Stimulated activated CD4-positive, alpha-beta T cell treated with anti-CD3 and anti-CD28 coated beads, Interleukin-4, amount 100 ng/mL, for 1 hour (primary cell): ENCODE measurements at places on chromosomes 16 and 17.

GRCh38 chr17:27499451-27500265, 43.4 kb downstream of the KSR1 start:
- DNase-seq: no peak

DNA sequence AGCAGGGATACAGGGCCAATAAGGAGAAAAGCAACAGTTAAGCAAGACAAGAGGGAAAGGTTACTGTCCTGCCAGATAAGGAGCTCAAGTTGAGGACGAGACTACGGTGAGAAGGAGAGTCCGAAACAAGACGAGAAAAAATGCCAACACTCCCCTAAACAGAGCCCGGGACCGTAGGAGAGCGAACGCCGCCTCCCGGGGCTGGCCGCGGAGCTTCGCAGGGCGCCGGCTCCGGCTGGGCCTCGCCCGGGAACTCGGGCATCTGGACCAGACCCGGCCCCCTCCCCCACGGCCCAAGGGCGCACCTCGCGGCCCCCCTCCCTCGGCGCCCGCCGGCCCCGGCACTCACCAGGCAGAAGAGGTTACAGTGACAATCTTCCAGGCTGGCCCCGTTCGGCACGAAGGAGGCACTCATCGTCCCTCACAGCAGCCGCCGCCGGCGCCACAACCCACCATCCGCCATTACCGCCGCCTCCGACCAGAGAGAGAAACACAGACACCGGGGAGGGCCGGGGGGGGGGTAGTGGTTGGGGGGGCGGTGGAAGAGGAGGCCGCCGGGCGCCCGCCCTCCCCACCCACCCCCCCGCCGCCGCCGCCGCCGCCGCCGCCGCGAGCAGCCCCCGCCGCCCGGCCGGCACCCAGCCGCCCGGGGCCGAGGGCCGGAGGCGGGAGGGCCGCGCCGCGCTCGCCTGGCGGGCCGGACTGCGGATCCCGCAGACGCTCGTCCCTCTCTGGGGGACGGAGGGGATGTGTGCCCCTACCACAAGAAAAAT, at the start of gene MED13:
Gene MED13, minus strand, starts transcription at position 488 of the 773 bp plus-strand sequence. Its CDS starts 73 bp downstream, at position 415.
- DNase-seq: peak; percentile 59

DNA sequence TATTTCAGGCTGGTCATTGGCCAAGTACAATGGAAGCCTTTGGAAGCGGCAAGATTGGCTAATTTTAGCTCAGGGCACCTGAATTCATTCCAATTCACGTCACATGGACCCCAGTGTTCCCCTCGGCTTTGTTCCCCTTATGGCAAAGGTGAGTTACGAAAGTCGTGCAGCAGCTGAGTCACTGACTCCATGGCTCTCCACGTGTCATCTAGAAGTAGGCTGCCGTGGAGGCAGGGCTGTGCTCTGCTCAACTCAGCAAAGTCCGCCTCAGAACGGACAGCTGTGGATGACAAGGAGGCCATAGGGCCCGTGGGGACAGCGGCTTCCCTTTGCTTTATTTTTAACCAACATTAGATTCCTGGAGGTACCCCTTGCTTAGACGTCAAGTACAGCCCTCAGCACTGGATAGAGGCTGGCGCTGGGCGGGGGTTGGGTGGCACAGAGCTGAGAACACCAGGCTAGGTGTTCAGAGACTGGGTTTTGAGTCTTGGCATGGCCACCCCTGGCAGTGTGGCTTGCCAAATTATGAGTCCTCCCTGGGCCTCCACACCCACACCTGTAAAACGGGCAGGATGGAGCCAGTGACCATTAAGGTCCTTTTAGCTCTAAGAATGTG, 23.6 kb downstream of the ADAD2 start:
- DNase-seq: no peak

- DNase-seq: no peak
Measured at GRCh38 chr17:50020841-50021599, 26.0 kb upstream of the DLX3 start.

DNA sequence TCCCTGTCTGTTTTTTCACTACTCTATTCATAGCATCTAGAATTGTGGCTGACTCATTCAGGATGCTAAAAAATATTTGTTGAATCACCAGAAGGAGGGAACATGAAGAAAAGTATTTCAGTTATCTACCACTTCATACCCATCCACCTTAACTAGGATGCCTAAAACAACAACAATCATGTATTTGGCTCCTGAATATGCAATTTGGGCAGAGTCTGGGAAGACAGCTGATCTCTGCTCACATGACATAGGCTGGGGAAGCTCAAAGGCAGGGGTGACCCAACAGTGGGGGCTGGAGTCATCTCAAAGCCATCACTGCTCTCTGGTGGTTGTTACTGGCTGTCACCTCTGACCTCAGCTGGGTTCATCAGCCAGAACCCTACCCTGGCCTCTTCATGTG, 80.1 kb upstream of the RPL38 start:
- DNase-seq: no peak

DNA sequence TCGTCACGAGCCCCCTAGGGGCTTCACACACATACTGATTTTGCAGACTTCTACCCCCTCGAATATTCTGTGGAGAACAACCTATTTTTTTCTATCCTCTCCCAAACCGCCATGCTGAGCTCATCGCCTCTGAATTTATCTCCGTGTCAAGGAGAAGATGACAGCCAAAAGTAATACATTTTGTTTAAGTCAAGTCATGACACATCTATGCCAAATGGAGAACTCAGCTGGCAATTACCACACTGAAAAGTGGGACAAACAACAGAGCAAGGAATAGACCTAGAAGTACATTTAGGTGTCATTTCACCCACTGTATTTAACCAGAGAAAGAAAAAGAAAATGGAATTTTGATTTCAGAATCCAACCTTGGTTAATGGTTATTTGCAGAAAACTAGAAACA, 260.2 kb downstream of the SLC39A11 start:
- no peak for DNase-seq

DNA sequence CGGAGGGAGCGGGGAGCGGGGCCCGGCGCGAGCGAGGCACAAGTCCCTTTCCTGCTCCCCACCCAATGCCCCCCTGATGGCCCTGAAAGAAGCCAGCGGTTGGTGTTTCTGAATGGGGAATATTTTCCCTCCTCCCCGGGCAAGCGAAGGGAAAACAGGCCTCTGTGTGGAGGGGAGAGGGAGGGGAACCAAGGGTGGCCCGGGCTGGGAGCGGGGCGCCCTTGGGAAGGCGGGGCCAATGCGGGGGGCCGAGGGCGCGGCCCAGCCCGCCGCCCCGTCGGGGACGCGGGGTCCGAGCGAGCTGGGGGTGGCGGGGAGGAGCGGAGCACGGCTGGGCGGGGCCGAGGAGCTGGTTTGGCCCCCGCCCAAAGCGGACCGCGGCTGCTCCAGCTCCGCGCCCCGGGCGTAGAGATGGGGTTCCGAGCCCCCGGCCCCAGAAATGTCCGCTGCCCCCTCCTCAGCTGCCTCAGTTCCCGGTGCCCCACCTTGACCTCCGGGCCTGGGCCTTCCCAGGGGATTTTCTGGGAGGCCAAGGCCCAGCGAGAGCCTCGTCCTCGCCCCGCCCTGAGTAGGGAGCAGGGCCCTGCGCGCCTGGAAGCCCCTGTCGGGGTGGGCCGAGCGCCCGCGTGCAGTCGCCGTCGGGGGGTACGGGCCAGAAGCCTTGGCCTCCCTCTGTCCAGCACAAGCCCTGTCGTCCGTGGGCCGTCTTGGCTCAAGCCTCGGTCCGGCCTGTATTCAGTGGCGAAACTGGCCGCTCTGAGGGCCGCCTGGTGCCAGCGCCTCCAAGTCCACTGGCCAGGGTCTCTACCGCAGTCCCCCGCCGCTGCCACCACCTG, 3.9 kb upstream of the HEXIM1 start:
- peak; percentile 36 for DNase-seq

DNA sequence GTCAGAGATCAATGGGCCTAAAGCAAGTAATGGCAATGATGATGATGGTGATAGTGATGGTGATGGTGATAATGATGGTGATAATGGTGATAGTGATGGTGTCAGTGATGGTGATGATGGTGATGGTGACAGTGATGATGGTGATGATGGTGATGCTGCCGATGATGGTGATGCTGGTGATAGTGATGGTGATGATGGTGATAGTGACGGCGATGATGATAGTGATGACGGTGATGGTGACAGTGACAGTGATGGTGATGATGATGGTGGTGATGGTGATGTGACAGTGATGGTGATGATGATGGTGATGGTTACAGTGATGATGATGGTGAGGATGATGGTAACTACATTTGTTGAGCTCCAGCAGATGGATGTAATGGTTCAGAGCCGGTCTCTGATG, 30.8 kb upstream of the OR4D1 start:
- DNase-seq: no peak

DNA sequence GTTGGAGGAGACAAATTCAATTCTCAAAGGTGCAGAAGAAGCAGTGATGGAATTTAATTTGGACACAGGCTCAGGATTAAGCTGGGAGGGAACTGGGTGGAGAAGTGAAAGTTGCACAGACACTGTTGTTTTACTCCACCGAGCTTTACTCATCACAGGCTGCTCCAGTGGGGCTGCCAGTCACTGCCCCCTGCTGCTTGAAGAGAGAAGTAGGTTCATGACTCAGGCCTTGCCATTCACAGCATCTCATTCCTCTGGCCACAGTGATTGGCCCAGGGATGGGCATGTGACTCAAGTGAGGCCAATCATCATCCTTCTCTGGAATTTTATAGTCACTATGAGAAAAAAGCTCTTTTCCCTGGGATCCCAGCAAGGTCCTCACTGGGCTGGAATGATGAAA, 11.8 kb downstream of the GNAO1 start:
- peak; percentile 52 for DNase-seq

DNA sequence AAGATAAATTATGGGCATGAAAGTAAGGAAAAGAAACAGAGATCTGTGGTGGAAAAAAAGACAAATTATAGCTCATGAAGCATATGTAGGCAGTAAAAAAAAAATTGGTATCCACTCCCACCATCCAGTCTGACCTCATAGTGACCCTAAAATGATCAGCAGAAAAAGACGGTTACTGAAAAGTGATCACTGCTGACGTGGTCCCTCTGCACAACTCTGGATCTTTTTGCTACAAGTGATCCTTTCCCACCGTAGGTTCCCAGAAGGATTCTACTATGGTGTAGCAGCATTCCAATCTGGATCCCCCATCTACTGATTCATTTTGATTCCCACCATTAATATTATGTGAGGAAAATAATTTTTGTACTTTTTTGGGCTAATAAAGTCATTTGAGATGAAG, 10.9 kb upstream of the CHST6 start:
- no peak for DNase-seq

GRCh38 chr17:1104222-1104621, 75.6 kb downstream of the ABR start:
- DNase-seq: no peak

DNA sequence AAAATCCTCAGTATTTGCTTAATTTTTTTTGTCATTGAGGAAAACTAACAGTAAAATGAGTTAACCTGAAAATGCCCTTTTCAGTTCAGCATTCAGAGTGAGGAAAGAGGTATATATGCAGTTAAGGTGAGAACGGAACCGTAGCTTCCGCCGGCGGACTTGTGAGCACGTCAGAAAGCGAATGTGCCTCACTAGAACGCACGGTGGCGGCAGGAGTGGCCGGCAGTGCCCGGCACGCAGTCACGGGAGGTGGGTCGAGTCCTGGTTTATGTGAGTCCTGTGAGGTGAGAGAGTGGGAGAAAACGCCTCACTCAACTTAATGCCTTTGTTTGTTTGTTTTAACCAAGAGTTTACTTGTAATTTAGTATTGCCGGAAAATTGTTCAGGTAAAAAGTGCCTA, 6.1 kb downstream of the SEC14L1 start:
- DNase-seq: no peak

GRCh38 chr17:67629971-67630320, 87.8 kb upstream of the NOL11 start:
- DNase-seq: no peak

- no peak for DNase-seq
Measured at GRCh38 chr17:47225911-47226688, 17.0 kb downstream of the MYL4 start.

- no peak for DNase-seq
Measured at GRCh38 chr17:19249681-19250080, 12.5 kb downstream of the EPN2 start.

DNA sequence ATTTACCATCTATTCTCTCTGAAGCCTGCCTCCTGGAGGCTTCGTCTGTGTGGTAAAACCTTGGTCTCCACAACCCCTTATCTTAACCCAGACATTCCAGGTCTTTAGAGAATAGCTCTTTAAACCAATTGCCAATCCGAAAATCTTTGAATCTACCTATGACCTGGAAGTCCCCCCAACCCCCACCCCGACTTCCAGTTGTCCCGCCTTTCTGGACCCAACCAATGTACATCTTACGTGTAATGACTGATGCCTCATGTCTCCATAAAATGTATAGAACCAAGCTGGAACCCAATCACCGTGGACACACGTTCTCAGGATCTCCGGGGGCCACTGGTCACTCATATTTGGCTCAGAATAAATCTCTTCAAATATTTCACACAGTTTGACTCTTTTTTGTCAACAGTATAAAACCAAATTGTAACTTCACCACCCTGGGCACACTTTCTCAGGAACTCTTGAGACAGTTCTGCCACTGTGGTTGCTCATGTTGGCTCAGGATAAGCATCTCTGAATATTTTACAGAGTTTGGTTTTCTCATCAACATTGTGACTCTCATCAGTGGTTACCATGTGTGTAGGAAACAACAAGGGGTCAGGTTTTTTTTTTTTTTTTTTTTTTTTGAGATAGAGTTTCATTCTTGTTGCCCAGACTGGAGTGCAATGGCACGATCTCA, 18.1 kb upstream of the DNAH17 start:
- DNase-seq: no peak

GRCh38 chr17:19812407-19812806, 55.3 kb downstream of the ULK2 start:
- DNase-seq: no peak

- no peak for DNase-seq
Measured at GRCh38 chr17:68319410-68320162, 28.3 kb downstream of the ARSG start.

- DNase-seq: no peak
Measured at GRCh38 chr17:55601874-55602364, 90.7 kb upstream of the SMIM36 start.

DNA sequence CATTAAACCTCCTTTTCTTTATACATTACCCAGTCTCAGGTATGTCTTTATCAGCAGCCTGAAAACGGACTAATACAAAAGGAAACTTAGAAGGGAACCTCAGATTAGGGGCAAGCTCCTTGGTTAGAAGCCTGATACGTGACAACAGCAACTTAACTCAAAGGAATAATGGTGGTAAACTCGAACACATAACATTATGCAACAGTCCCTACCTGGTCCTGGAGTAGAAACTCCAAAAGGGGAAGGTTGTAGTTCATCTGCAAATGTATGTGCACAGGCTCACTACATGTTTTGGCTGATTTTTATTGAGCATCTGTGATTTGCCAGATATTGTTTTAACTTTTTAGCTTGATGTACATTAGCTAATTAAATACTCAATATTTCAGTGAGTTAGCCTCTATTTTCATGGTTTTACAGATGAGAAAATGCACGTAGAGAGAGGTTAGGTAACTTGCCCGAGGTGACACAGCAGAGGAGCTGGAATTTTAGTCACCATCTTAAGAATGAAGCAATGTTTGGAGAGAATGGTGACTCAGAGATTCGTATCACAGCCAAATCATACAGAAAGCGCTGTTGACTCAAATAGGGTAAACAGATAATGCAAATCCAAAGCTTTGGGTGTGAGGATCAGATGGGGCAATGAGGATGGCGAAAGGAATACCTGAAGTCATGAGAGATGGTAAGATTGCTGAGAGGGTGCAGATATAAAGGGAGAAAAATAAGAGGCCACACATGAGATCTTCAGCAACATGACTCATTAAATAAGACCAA, 194.9 kb upstream of the RBFOX1 start:
- DNase-seq: no peak
